ENCODE measurements at places on chromosomes 11 and 22.

DNA sequence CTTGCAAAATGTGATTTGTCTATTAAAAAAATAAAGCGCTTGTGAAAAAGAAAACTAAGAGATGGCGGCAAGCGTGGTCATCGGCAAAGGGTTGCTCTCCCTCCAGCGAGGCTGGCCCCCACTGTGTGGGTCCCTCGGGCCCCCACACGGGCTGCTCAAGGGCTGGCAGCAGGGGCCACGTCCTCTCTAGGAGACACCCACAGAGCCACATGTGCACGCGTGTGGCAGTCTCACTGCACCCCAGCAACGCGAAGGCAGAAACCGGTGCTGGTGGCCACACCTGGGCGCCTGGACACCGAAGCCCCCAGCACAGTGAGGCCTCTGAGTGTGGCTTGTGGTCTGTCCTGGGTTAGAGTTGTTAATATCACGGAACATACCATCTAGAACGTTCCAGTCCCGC lies 34.4 kb downstream of the TOLLIP start:
- no peak for DNase-seq

DNA sequence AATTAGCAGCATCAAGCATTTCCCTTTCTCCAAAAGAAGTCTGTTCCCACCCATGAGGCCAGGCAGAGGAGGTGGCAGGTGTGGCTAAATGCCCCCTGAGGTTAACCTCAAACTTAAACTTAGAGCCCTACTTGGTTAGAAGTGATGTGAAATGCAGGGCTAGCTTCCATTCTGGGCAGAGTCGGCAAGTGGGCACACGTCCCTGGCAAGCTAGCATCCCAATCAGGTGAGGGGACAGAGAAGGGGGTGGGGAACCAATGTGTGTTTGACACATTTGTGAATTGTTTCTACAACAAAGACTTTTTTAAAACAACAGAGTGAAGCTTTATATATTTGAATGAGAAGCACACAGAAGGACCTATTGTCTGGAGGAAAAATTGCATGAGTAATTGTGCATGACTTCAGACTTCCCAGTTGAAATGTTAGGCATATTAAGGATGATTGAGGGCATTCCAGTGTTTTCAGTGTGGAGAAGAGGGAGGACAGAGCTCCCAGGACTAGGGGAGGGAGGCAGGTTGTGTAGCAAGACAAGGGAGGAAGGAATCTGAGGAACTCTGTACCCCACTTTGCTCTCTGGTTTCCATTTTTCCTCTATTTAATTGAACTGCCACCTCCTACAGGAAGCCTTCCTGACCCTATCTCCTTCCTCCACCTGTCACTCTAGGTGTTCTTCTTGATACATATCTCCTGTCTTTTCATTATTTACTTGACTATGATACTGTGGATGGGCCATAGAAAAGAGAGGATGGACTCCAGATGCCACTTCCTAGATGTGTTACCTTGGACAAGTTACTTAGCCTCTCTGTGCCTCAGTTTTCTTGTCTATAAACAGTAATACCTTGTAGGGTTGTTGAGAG lies 83.3 kb upstream of the PICALM start:
- DNase-seq = peak; percentile 36

- no peak for DNase-seq
Observed at GRCh38 chr11:101030692-101031091, 98.9 kb downstream of the PGR start.

DNA sequence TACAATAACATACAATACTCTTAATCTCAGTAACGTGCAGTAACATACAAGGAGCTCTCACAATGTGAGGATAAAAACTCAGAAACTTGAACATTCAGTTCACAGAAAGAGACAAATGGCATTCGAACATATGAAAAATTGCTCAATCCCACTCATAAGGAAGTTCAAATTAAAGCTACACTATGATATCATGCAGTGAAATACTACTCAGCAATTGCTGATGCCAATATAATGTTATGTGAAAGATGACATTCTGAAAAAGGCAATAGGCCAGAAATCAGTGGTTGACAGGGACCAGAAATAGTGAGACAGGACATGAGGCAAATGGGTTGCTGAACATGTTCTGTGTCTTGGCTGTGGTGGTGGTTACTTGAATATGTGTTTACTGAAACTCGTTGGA lies 33.7 kb upstream of the PITPNB start:
- no peak for DNase-seq

DNA sequence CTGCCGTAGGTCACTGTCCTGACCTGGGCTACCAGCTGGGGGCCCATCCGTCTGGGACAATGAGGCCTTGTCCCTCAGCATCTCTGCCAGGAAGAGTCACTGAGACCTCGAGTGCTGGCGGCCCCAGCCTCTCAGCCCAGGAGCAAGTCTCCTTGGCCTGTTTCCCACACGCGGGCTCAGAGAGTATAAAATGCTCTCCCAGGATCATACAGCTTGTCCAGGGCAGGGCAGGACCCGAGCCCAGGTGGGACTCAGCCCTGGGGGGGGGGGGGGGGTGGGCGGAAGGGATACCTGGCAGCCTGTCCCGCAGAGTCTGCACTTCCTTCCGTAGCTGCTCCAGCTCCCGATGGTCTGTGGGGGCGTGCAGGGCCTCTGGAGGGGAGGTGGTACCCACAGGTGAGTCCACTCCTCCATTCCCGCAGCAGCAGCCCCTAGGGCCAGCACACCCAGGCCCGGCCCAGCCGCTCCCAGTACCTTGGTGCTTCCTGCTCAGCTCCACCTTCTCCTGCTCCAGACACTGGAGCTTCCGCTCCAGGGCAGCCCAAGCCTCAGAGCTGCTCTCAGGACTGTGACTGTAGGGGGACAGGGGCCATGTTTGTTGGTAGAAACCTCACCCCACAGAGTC lies 7.9 kb downstream of the CDC42BPG start:
- no peak for DNase-seq

DNA sequence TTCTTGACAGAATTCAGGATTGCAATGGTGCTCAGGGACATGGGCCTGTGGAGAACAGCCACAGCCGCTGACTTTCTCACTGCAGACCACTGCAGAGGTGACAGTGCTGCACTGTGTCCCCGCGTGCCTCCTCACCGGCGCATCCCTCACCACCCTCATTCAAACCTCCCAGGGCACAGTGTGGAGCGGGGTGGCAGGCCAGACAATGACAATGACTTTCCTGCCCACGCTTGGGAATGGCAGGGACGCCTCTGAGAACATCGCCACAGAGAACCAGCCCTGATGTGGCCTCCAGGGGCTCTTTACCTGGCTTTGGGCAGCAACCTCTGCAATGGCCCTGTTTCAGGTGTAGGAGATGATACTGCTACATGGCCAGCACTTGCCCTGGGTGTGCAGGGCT lies 65.7 kb downstream of the NCAPD3 start:
- no peak for DNase-seq

- DNase-seq = no peak
Observed at GRCh38 chr11:15742626-15743519, 613.5 kb downstream of the SOX6 start.

- DNase-seq = no peak
Observed at GRCh38 chr11:35727140-35727539, 64.6 kb downstream of the TRIM44 start.

- DNase-seq = no peak
Observed at GRCh38 chr11:75667831-75668450, 897 bp downstream of the MAP6 start.

GRCh38 chr22:36930041-36930935 lies 16.9 kb downstream of the CSF2RB start:
- DNase-seq = no peak

DNA sequence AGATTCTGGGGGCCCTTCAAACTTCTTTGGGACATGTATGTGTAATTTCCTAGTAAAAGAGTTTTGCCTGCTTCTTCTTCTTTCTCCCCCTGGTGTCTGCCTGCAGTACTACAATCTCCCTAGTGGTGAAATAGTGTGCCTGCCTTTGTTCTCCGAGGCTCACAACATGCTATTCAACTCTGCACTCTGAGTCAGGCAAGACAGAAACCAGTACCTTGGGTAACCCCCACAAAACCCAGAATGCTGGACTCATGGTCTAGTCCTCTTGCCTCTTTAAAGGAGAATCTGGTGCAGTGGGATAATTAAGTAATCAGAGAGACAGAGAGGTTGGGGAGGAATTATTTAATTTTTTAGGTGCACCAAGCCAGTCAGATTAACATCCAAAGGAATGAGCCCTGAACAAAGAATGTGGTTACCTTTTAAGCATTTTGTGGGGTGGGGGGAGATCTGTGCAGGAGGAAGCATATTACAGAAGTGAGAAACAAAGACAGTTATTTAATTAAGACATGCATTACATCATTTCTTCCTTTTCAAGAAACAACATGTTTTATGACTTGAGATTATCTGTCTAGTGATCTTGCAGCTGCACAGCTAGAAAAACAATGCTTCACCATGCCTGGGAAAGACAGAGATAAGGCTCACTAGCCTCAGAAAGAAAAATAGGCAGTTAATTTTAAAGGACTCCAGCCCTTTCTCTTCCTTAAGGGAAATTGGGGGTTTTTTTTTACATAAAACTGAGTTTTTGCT lies 11.0 kb upstream of the MS4A6A start:
- peak; percentile 82 for DNase-seq

GRCh38 chr22:35971456-35972119 lies 57.0 kb downstream of the RBFOX2 start:
- DNase-seq = no peak

DNA sequence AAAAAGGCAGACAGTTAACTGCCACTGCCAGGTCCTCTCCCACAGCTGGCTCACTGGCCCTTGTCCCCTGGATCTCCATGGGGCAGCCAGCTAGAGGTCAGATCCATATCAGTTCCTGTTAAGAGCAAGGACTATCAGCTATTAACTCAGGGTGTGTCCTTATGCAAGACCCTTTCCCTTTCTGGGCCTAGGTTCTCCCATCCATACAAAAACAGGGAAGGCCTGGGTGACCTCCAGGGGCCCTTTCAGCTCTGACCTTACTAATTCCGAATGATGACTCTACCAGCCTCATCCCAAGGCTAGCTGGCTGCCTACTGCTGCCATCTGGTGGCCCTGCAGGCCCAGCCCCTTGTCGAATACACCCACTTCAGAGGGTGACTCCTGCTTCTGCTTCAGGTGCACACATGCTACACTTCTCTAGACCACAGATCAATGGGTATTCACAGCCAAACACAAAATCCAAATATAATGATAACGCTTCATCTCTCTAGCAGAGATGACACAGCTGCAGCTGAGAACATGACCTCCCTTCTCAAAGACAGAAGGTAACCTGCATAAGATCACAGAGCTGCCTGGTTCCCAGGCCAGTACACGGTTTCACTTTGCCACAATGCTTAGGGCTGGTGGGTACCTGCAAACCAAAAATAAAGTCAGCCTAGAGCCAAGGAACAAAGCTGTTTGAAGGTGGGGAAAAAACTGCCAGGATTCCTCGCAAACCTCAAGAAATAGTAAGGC lies 34.1 kb downstream of the SERGEF start:
- DNase-seq = peak; percentile 51

DNA sequence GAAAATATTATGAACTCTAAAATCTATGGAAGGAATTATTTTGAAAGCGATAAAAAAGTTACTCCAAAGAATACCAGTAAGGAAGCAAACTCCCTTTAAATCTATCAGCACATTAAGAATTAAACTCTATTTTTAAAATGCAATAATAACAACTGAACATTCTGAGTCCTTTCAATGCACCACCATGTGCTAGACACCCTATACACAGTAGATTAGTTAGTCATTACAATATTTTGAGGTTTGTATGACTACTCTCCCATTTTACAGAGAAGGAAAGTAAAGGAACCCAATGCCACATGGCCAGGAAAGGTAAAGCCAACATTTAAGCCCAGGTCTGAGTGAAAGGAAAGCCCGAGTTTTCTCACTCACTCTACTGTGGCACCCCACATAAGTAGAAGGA lies 17.7 kb downstream of the JAML start:
- no peak for DNase-seq

DNA sequence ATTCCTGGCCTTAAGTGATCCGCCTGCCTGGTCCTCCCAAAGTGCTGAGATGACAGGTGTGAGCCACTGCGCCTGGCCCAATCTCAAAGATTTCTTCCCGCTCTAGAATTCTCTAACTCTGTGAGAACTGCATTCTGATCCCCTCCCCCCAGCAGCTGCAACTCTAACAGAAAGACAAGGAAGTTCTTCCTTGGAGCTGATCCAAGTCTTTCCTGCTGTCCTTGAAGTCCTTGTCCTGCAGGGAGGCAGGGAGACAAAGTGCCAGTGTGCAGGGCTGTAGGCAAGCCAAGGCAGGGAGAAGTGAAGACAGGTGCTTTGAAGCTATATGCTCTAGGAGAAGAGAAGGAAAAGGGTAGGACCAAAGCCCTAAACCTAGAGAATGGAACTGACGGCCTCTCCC lies 9.5 kb upstream of the GGA1 start:
- DNase-seq = no peak

DNA sequence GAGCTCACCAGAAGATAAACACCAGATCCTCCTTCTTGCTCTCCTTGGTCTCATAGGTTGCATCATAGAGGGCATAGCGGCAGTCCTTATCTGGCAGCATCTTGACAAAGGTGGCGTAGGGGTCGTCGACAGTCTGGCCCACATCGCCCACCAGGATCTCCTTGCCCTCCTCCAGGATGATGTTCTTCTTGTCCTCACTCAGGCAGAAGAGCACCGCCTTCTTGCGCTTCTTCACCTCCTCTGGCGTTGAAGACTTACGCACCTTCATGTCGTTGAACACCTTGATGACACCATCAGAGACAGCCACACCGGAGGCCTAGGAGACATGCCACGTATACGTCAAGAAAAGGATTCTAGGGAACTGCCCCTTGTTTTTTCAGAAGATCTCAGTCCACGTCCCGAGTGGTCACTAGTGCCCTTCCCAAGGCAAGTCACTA lies 2.0 kb downstream of the CFL1 start:
- DNase-seq = peak; percentile 2

- no peak for DNase-seq
Observed at GRCh38 chr11:11472106-11472505, 119.1 kb upstream of the CSNK2A3 start.

- no peak for DNase-seq
Observed at GRCh38 chr11:79078999-79079398, 361.8 kb downstream of the TENM4 start.

- DNase-seq = no peak
Observed at GRCh38 chr11:2211113-2211971, 39.7 kb upstream of the TH start.

- DNase-seq = no peak
Observed at GRCh38 chr11:113345978-113346377, 31.6 kb downstream of the TTC12 start.

DNA sequence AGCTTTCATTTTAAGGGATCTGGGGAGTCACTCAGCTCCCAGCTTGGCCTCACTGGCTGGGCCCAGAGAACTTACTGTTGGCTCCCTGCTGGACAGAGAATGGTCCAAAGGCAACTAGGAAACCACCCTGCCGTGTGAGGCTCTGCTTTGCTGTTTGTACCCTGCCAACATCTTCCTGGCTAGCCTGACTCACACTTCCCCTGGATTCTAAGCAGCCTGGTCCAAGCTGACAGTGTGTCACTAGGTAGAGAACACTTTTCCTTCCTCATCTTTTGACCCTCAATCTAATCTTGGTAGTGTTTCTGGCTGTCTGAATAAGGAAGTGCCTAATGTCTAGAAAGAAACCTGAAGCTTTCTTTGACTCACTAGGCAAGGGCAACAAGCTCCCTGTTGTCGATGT lies 76.7 kb downstream of the FAR1 start:
- DNase-seq = no peak

DNA sequence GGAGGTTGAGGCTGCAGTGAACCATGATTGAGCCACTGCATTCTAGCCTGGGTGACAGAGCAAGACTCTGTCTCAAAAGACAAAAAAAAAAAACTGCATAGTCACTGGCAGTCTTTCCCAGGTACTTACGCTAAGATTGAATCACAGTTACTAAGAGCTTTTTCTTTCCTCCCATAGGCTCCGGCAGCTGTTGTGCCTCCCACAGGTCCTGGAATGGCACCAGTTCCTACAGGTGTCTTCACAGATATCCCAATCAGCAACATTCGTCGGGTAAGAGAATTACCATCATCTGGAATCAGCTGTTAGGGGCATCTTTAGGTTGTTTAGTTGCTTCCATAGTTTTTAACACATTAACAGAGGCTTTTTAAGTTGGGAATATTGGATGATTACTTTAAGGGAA lies 19.8 kb downstream of the DLAT start:
- no peak for DNase-seq

Data from DND-41 (cell line).